ENCODE measurements at places on chromosomes 12 and 14.

DNA sequence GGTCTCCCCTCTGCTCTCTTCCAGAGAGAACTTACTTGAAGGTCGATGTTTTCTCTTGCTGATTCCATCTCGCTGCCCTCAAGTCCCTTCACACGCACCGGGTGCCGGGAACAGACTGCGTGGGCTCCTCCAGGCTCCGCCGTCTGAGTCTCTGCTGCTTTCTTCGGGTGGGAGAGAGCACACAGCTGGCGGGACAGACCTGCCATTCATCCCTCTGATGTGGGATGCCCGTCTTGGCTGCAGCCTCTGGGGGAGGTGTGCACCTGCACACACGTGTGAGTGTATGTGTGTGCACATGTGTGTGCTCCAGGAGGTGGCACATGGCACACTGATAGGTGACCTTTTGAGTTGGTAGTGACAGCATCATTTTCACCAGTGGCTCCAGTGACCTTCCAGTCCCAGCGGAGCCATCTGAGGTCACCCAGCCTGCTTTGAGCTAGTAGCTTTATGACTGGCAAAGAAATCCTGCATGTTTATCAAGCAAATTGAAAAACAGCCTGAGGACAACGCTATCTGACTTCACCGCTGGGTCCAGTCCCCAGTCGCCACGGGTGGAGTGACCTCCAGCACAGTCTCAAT is at the start of gene NINJ2:
TSS of gene NINJ2 (minus strand) at position 153 of the 579 bp plus-strand sequence. CDS start at position 68, 85 bp downstream.
- no peak for DNase-seq

- peak; percentile 20 for DNase-seq
Measured at GRCh38 chr12:131808744-131809371, 19.3 kb upstream of the MMP17 start.

- DNase-seq: no peak
Measured at GRCh38 chr14:102182936-102183619, 43.4 kb downstream of the WDR20 start.

GRCh38 chr12:99170037-99170436 is 477.5 kb upstream of the GARIN6 start:
- DNase-seq: no peak
